GDM1 (cell line): ENCODE measurements at places on chromosomes 5 and 9.

DNA sequence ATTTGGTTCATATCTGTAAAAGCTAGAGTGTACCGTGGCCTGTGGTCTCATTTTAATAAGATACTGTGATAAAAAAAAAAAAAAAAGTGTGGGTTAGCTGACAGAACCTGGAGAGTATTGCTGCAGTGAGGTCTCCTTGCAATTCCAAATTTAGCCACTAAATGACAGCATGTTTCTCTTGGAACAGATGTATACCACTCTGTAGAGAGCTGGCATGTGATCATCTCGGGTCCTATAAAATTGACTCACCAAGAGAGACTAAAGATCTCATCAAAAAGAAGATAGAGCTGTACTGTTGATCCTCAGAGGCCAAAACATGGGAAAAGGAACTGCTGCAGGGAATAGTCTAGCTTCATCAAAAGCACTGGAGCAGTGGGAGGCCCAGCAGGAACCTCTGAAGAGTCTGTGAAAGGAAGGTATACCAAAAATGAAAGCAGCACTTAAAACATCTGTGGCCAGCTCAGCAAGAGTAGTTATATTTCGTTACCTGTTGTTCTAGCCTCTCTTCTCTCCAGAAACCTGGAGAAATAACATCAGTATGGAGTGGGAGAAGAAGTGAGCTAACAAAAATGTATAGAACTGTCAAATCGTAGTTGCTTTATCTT lies 826.8 kb downstream of the EFNA5 start:
- no peak for DNase-seq

DNA sequence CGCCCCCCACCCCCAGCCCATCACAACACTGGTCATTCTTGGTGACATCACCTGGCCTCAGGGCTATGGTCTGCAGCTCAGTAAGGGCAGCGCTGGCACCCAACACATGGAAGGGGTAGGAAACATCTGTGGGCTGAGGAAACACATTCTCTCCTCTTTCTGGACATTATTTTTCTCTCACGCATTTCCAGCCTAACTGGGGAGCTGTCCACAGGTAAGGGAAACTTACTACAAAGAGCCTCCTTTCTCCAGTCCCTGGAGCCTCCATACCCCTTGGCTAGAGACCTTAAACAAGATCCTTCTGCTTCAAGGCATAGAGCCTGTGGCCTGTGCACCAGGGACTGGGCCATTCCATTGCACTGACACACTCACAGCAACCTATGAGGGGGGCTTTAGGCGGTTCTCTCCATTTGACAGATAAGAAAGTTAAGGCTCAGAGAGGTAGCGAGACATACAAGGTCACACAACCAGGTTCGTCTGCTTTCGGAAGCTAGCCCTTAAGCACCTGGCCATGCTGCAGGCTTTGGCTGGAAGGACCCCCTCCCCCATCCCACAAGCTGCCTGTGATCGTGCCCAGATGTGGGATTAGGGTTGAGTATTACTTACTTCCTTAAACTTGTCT lies 40.7 kb downstream of the CXXC5 start:
- DNase-seq: no peak

DNA sequence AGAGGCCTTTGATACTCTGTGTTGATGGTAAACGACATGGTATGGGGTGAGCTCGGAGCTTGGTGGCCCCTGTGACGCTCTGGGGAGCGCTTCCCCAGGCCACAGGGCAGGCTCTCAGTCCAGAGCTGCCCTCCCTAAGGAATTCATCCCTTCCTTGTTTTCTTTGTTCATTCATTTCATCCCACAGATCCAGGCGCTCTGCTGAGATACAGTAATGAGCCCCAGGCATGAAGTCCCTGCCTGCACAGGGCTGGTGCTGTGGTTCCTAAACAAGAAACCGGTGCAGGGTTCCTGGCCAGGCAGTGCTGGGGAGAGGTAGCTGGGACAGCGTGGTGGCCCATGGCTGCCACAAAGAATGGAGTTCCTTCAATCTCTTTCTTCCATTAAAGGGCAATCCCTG lies 14.4 kb downstream of the NEK6 start:
- no peak for DNase-seq

DNA sequence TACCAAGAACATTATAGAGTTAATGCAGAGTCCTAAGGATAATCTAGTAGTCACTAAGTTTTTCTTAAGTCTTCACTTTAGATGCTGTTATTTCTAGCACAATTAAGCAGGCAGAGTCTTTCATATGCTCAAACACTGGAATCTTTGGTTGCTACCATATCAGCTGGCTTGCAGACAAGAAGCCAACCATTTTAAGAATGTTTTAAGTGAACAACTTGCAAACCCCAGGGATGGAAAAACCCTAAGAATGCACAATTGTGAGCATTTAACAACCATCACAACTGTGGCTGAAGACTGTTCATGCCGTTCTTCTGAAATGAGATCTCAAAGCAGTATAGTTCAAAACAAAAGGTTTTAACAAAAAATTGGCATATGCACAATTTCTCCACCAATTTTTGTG lies 55.1 kb downstream of the CSNK1A1 start:
- DNase-seq: no peak

DNA sequence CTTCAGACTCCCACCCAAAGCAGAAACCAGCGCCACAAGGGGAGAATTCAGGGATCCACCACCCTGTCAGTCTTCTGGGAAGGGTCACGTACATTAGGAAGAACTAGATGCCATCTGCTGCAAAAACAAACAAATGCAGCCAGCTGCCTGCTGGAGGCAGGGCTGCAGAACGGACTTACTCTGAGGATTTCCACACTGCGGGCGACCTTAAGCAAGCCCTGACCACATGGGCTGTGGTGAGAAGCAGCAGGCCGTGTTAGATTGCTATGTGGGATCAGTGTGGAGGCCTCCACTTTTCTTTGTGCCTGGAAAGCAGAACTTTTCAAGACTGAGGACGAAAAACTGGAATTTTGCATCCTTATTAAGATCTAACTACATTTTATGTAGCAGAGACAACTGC lies 13.4 kb upstream of the LTC4S start:
- no peak for DNase-seq

GRCh38 chr5:37109338-37109737 lies 139.8 kb downstream of the CPLANE1 start:
- DNase-seq: no peak

DNA sequence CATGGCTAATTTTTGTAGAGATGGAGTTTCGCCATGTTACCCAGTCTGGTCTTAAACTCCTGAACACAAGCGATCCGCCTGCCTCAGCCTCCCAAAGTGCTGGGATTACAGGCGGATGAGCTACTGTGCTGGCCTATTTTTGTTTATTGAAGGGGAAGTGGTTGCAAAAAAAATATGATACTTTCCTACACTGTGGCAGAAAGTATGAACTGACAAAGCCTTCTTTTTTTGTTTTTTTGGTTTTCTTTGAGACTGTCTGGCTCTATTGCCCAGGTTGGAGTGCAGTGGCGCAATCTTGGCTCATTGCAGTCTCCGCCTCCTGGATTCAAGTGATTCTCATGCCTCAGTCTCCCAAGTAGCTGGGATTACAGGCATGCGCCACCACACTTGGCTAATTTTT lies 50.9 kb downstream of the OSTF1 start:
- no peak for DNase-seq

DNA sequence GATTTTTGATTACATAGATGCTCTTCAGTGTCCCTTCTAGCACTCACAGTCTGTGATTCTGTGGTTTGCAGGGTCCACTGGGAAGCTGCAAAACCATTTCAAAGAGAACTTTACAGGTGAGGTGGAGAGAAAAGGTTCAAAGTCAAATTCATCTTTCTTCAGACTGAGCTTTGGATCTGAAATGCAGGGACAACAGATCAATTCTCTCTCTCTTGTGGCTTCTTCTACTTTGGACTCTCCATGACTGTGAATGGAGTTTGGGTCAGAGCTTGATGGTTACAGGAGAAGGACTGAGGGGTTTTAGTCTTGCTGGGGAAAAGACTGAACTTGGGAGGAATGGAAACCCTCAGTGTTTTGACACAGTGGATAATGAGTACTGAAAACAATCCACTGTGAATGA lies 91.8 kb downstream of the PTTG1 start:
- no peak for DNase-seq

- no peak for DNase-seq
Measured at GRCh38 chr5:111953351-111954127, 196.5 kb upstream of the NREP start.

GRCh38 chr5:96079075-96079474 lies 117.4 kb upstream of the ELL2 start:
- DNase-seq: no peak

DNA sequence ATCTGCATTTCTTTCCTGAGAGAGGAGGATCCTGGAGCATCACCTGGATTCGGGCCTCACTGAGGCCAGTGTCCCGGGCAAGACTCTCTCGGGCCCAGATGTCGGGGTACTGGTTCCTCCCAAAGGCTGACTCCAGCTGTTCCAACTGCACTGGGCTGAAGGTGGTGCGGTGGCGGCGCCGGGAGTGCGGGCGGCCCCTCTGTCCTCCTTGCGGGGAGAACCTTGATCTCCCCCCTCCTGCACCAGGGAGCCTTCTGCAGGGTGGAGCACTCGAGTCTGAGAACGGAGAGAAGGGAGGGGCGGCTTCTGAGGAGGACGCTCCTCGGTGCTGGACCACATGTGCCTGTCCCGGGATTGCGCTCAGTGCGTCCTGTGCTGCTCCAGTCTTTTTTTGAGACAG lies 2.0 kb downstream of the PROP1 start:
- DNase-seq: no peak

- DNase-seq: no peak
Measured at GRCh38 chr5:141879941-141880738, 1.9 kb upstream of the PCDH1 start.

- DNase-seq: no peak
Measured at GRCh38 chr5:159933531-159934485, 17.5 kb downstream of the ADRA1B start.

- no peak for DNase-seq
Measured at GRCh38 chr9:132651259-132651658, 18.5 kb downstream of the DDX31 start.

DNA sequence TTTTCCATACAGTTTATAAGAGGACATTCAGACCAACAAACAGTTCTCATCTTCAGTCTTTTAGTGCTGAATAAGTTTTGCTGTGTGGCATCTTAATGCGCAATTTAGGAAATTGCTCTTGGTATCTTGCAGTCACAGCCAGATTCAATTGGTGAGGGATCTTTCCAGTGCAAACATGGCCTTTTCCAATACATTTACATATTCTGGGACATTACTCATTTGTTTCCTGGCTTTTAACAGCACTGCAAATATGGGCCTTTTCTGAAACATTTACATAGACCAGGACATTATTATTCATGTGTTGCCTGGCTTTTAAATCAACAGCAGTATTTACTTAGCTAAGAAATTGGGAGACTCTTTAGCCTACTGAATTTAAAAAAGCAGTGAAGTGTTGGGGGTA lies 22.7 kb downstream of the ANKRD33B start:
- DNase-seq: no peak

DNA sequence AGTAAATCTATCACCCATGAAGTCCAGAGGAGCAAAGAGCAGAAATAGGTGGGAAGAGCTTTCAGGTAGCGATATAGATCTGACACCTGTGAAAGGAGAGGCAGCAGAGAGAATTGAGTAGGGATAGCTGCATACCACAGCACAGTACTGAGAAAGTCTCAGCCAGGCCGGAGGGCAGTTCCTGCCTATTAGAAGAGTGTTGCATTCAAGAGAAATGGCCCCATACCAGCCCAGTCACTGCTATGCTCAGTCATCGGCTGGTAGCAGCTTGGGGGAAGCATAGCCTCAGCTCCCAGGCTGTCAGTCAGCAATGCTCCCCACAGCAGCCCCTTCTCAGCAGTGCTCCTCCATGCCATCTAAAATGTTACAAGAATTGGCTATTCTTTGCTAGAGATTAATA lies 285.1 kb upstream of the CDH6 start:
- DNase-seq: no peak

DNA sequence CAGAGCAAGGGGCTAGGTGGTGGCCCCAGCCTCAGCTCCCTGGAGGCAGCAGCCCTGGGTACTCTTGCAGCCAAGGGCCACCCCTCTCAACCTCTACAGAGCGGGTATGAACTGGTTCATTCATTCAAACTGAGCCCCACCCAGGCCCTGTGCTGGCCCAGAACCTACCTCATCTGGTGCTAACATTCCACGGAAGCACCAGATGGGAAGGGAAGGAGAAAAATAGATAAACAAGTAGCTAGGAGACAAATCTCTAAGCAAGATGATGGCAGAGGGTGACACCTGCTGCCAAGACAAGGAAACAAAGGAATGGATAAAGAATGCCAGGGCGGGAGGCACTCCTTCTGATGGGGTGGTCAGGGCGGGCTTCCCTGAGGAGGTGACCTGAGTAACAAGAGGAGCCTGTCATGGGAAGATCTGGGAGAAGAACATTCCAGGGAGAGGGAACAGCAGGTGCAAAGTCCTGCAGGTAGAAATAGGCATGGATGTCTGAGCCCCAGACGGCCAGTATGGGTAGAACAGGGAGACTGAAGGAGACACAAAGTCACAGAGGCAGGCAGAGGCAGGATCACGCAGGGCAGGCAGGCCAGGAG lies 6.1 kb downstream of the ST6GALNAC4 start:
- DNase-seq: no peak

DNA sequence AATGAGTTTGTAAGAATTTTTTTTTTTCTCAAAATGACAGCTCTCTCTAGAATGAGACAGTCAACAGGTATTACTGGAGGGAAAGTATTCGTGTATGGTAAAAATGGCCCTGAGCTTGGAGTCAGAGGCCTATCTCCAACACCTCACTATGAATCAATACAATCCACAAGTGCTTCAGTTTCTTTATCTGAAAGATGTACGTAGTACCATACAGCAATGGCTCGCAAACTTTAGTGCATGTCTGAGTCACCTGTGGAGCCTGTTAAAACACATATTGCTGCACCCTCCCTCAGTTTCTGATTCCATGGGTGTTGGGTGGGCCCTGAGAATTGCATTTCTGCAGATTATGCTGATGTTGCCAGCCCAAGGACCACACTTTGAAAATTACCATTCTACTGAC lies 44.6 kb downstream of the DMRT2 start:
- no peak for DNase-seq

GRCh38 chr9:99140685-99141314 lies 35.9 kb downstream of the TGFBR1 start:
- peak; percentile 23 for DNase-seq

- DNase-seq: no peak
Measured at GRCh38 chr9:131759017-131759647, 19.3 kb upstream of the RAPGEF1 start.

- DNase-seq: no peak
Measured at GRCh38 chr9:88219601-88220000, 81.3 kb upstream of the SPATA31C2 start.

GRCh38 chr5:89613222-89613956 lies 730.4 kb upstream of the MEF2C start:
- DNase-seq: no peak

GRCh38 chr9:114319147-114319546 lies 3.8 kb upstream of the ORM1 start:
- no peak for DNase-seq
